ENCODE measurements at places on chromosomes 16 and 17.
A peak's percentile ranks its signal among the peaks of the same experiment; 100 is the strongest.

GRCh38 chr17:73974536-73974935, 228.9 kb upstream of the RPL38 start:
- DNase-seq: no peak

DNA sequence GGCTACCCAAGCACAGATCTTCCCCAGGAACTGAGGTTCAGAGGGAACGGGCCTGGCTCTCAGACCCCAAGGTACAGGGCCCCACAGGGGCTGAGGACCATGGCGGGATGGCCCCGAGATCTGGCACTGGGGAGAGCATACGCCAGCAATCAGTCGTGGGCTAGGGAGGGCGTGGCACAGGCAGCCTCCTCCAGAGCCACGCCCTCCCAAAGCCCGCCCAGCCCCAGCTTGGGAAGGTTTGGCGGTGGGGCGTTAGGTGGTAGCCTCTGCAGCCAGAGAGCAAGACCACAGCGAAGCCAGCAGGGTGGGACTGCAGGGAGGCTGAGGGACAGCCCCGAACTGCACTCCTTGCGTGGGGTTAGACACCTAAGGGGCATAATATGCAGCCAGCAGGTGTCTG, 11.6 kb downstream of the WNT9B start:
- DNase-seq: no peak

DNA sequence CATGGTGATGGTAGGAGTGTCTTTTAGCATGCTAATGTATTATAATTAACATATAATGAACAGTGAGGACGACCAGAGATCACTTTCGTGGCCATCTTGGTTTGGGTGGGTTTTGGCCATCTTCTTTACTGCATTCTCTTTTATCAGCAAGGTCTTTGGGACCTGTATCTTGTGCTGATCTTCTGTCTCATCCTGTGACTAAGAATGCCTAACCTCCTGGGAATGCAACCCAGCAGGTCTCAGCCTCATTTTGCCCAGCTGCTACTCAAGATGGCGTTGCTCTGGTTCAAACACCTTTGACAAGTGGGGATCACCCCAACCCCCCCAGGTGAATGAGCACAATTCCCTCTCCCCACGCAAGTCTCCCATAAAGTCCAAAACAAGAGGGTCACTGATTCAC, 49.3 kb upstream of the ETV4 start:
- no peak for DNase-seq

GRCh38 chr17:32964541-32964940, 27.1 kb upstream of the SPACA3 start:
- no peak for DNase-seq

GRCh38 chr17:76538941-76539570, 788 bp upstream of the PRCD start:
- no peak for DNase-seq

- DNase-seq: no peak
These were observed 34.6 kb downstream of the ERN1 start for GRCh38 chr17:64095144-64095882.

- no peak for DNase-seq
These were observed 32.9 kb downstream of the STH start for GRCh38 chr17:46031920-46032319.

GRCh38 chr16:65617421-65617820, 495.6 kb upstream of the CDH11 start:
- no peak for DNase-seq

DNA sequence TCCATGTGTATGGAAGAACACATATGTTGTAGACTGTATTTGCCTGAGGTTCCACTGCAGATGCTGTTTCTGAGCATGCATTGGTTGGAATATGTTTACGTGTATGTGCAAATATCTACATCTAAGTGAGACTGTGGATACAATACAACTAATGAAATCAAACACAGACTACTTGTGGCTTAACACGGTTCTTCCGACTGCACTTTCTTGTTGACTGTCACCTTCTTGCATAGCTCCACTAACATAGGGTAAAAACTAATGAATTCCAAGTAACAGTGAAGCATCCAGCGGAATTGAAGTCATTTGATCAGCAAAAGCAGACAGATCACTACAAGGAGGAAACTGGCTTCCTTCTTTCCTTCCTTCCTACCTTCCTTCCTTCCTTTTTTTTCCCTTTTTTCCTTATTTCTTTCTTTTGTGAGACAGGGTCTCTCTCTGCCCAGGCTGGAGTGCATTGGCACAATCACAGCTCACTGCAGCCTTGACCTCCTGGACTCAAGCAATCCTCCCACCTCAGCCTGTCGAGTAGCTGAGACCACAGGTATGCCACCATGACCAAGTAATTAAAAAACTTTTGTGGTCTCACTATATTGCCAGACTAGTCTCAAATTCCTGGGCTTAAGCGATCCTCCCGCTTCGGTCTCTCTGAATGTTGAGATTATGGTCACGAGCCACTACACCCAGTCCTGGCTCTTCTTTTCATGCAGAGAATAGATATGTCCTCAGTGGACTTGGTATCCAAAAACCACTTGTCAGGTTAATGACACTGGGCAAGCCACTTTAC, 22.0 kb upstream of the CCL1 start:
- no peak for DNase-seq

DNA sequence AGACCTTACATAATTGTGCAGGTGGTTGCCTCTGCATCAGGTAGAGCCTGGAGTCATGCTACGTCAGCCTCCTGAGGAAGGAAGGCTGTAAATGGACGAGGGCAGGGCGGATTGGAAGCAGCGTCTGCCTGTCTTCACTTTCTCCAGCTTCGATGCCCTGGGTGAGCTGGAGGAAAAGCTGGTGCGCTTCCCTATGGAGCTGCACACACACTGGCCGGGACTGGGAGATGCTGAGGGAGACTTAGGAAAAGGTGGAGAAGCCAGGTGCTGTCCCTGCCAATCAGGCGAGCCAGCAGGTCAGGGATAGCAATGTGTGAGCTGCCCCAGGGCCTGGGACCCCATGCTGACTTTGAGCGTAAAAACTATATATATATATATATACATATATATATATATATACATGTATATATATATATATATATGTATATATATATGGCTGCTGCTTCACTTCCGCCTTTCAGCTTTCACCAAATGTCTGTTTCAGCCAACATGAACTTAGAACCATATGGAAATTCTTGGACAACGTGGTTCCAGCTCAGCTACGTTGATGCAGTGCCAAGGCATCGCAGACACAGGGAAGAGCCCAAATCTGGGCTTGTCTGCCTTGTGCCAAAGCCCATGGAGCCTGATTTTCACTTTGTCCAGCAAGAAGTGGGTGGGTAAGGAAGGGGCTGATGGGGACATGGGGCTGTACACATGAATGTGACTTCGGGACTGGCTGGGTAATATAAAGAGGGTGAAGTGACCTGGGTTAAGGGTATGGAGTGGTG, 71.5 kb upstream of the NKD1 start:
- no peak for DNase-seq

- no peak for DNase-seq
These were observed 722.8 kb upstream of the SOX9 start for GRCh38 chr17:71398025-71398424.

- no peak for DNase-seq
These were observed 15.0 kb upstream of the MPHOSPH6 start for GRCh38 chr16:82185012-82185411.

GRCh38 chr16:46830417-46830901, 521 bp downstream of the C16orf87 start:
- DNase-seq: peak; percentile 9

- peak; percentile 64 for DNase-seq
These were observed at the start of gene CMTM3 for GRCh38 chr16:66604376-66605176. TSS of gene CMTM3 (plus strand) at chr16:66604704. CDS start at chr16:66604806, 102 bp downstream.

DNA sequence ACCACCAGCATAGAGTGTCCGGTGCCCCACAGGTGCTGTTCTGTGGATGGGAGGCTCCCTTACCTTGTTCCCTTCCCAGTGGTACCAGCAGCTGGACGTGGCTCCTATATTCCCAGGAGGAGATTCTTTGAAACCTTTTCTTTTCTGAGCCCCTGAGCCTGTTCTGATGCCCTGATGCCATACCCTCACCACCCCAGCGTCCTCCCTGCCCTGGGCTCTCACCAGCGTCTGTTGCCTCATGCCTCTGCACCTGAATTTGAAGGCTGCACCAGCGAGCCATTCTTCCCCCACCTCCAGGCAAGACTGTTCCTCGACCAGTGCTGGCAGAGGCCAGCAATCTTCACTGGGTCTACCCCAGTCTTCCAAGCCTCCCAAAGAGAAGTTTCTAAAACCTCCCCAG, 505 bp downstream of the SOST start:
- no peak for DNase-seq

DNA sequence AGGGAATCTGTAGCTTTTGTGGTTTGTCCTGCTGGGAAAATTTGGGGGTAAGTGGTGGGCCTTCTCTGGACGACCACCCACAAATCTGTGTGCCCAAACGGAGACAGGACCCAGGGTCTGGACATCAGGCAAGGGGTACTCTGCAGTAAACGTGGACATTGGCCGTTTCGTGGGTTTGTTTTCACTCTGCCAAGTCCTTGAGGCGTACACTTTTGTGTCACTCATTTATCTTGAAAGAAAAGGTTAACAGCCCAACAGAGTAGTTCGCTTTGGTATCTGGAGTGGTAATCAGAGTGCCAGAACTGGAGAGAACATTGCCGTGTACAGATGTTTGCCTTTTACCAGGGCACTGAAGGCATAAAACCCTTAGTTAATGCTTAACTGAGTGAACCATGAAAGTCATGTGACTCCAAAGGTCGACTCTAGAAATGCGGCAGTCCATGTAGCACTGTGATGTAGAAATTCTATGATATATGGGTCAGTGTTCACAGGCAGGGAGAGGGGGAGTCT, 15.4 kb downstream of the NAA60 start:
- DNase-seq: no peak

- no peak for DNase-seq
These were observed 17.1 kb upstream of the PDXDC1 start for GRCh38 chr16:14957576-14958322.

- no peak for DNase-seq
These were observed 604.7 kb upstream of the SALL1 start for GRCh38 chr16:51755577-51756355.

DNA sequence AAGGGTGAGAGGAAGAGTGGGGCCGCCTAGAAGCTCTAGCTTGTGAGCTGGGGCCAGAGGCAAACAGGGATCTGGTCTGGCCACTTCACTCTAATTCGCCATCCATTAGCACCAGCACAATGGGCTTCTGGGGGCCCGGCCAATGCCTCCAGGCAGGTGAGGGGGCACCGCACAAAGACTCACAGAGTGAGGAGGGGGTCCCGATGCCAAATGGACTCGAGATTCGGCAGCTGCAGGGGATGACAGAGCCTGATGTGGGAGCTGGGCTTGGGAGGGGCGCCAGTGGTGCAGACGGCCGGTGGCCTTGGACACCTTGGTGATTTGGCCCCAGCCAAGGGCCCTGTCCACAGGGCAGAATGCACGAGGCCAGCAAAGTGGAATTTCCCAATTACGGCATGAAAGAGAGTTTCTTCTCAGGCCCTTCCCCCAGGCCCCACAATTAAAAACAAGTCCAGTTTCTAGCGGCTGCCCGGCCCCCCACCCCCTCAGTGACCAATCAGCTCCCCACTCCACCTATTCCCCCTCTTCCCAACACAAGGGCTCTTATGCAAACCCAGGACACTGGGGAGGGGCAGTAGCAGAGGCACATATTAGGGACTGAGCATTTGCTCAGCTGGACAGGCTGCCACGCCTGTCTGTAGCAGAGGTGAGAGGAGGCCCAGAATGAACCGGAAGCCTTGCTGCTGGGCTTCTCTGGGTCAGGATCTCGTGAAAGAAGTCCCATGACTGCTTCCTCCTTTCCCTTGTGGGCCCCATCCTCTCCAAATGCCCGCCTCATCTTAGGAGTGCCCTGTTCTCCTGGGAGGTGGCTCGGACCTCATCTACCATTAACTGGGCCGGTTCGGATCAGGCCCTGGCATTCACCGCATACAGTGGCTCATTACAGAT, 39.4 kb upstream of the MTSS2 start:
- no peak for DNase-seq

DNA sequence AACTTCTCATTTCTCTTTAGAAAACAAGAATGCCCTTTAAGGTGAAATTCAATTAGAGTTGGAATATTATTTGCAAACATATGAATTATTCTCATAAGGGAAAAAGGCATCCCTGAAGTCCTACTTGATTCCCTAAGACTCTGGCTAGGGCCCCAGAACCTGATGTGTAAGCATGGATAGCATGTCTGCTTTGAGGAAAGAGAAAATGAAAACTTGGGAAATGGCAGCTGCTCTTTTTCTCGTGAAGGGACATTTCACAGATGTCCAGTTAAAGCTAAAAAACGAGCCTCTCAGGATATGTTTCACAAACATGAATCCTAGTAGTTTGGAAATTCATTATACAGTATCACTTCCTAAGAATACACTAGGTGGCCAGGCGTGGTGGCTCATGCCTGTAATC, 112.3 kb upstream of the CLEC3A start:
- DNase-seq: no peak

- DNase-seq: no peak
These were observed 165.5 kb downstream of the GRIN2A start for GRCh38 chr16:10016752-10017151.

DNA sequence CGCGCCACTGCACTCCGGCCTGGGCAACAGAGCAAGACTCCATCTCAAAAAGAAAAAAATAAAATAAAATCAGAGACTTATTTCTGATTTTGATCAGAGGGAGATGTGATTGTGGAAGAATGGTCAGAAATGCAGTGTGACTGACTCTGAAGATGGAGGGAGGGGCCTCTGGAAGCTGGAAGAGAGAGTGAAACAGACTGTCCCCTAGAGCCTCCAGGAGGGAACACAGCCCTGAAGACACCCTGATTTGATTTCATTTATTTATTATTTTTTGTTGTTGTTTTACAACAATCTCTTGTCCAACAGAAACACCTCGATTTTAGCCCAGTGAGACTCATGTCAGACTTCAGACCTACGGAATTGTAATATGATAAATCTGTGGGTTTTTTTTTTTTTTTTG, 26.1 kb downstream of the BCL7C start:
- no peak for DNase-seq

DNA sequence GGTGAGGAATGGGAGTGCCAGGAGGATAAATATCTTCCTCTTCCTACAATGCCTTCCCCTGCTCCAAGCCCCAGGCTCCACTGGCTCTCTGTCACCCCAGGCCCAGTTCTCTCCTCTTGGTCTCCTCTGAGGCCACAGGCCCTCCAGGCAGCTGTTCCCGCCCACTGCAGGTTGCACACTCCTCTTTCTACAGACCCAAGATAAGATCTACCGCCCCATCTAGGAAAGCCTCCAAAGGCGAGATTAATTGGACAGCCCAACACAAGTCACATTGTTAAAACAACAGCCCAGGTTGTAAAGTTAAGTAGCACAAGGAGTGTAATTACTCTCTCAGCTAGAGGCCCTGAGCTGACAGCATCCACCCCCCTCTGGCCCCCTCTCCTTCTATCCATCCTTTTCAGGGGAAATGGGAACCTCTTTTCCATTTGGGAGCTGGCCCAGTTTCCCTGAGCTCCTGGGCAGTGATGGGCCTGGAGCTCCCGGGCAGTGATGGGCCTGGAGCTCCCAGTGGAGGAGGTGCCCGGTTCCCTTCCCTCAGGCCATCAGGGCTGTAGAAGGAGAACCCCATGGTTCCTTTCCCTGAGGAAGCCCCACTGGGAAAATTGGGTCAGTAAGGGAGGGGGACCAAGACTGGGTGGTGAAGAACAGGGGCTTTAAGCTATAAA, 7.3 kb downstream of the DLX4 start:
- DNase-seq: no peak

- peak; percentile 79 for DNase-seq
These were observed 65.2 kb upstream of the TOB1 start for GRCh38 chr17:50931144-50931908.

- no peak for DNase-seq
These were observed 716.3 kb downstream of the MAF start for GRCh38 chr16:78884204-78884603.

GRCh38 chr16:15635926-15636325, 7.0 kb downstream of the MARF1 start:
- DNase-seq: no peak

- DNase-seq: no peak
These were observed 23.3 kb upstream of the ANKRD40CL start for GRCh38 chr17:50790618-50791017.

- DNase-seq: no peak
These were observed 43.4 kb downstream of the HNF1B start for GRCh38 chr17:37701496-37701898.

All from fibroblast of skin of right quadriceps (primary cell).